CD14-positive monocyte (primary cell): ENCODE measurements at places on chromosomes 3 and 15. TPM values are rescaled to one million over a fixed set of nuclear protein-coding genes. Genes with fewer than 3 reads are reported as not detected.
A peak's percentile ranks its signal among the peaks of the same experiment; 100 is the strongest.

CEMIP gene
- not detected in 2 replicates for polyA plus RNA-seq

DNA sequence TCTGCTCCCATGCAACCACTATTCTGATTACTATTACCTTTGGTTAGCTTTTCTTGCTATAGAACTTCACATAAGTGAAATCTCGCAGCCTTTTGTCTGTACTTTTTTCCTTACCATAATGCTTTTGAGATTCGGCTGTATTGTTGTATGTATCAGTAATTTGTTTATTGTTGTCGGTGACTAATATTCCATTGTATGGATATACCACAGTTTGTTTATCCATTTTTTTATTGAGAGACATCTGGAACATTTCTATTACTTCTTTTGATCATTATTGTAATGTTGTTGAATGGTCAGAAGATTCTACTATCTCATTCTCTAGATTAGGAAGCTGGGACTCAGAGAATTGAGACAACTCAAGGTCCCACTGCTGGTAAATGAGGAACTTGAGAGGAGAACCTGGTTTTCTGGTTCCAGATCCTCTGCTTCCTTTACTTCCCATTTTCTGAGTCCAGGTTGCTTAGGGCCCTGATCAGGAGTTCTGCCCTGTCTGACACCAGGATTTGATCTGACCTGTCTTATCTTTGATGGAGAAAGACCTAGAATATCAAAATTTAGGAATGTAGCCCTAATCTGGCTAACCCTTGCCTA lies 18.2 kb upstream of the SPTSSB start:
- no peaks in the 10 kb centered on the region for H3K27me3 ChIP-seq
- H3K4me3 ChIP-seq = no peak overlapping the region
- peak overlapping the region; percentile 63 for H3K27ac ChIP-seq
- peak; percentile 84 for DNase-seq
- H3K4me1 ChIP-seq = peaks cover 54% of the 10 kb centered on the region
- H3K36me3 ChIP-seq = no peaks in the 10 kb centered on the region

DNA sequence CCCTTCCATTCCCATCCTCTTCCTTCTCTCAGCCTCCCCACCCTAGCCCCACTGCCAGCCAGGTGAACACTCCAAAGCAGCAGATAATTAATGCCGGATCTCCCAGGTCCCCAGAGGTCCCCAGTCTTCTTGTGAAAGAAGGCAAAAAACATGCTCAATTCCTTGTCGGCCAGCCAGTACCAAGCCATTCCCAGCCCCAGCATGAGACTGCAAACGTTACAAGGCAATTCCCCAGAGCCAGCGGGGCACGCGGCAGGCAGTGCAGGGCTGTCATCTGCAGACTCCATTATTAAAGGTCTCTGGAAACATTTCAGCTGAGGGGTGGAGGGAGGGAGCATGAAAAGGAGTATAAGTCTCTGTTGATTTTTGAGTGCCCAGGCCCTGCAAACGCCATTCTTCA lies 117.8 kb downstream of the XXYLT1 start:
- no peaks in the 10 kb centered on the region for H3K27me3 ChIP-seq
- H3K4me3 ChIP-seq = no peak overlapping the region
- H3K27ac ChIP-seq = no peak overlapping the region
- H3K4me1 ChIP-seq = peaks cover 59% of the 10 kb centered on the region

DNA sequence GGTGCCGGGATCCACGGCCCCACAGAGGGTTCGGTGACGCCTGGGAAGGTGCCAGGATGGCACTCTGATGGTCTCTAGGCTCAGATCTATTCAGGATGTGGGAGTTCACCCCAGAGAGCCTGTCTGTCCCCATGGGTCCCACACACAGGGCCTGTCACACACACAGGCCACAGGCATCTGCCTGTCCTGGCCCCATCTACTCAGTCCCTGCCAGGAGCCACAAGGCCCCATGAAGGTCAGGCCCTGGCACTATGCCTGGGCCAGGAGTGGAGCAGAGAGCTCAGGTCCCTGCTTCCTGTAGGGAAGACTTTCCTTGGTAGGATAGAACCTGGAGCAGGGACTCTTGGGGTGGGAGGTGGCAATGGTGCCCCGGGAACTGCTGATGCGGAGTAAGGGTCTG lies 49.0 kb upstream of the FURIN start:
- H3K4me3 ChIP-seq = no peak overlapping the region
- no peaks in the 10 kb centered on the region for H3K36me3 ChIP-seq
- no peaks in the 10 kb centered on the region for H3K27me3 ChIP-seq
- H3K27ac ChIP-seq = no peak overlapping the region
- no peak for DNase-seq

GRCh38 chr3:53175613-53176540 lies 14.9 kb downstream of the PRKCD start:
- peaks cover 72% of the 10 kb centered on the region for H3K36me3 ChIP-seq
- H3K4me1 ChIP-seq = peaks cover 93% of the 10 kb centered on the region
- no peak for DNase-seq

DNA sequence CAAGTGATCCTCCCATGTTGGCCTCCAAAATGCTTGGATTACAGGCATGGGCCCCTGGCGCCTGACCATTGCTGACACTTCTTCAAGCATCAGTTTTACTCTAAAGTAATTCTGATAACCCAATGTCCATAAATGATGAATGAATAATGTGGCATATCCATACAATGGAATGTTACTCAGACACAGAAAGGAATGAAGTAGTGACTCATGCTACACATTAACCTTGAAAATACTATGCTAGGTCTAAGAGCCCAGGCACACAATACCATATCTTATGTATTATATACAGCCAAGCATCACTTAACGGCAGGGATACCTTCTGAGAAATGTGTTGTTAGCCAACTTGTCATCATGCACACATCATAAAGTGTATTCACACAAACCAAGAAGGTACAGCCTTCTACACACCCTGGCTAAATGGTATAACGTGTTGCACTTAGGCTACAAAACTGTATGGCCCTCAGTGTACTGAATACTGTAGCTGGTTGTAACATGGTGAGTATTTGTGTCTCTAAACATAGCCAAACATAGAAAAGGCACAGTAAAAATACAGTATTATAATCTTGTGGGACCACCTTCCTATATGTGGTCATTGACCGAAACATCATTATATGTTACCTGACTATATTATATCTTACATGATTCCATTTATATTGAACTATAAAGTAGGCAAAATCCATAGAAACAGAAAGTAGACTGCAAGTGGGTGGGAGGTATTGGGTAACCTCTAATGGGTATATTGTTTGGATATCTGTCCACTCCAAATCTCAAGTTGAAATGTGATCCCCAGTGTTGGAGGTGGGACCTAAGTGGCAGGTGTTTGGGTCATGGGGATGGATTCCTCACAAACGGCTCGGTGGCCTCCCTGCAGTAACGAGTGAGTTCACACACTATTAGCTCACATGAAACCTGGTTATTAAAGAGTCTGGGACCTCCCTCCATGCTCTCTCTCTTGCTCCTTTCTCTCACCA lies 31.4 kb downstream of the MKRN2 start:
- H3K36me3 ChIP-seq = peaks cover 84% of the 10 kb centered on the region
- no peaks in the 10 kb centered on the region for H3K27me3 ChIP-seq
- no peak for DNase-seq
- no peak overlapping the region for H3K4me3 ChIP-seq
- H3K27ac ChIP-seq = no peak overlapping the region
- peaks cover 13% of the 10 kb centered on the region for H3K4me1 ChIP-seq

DNA sequence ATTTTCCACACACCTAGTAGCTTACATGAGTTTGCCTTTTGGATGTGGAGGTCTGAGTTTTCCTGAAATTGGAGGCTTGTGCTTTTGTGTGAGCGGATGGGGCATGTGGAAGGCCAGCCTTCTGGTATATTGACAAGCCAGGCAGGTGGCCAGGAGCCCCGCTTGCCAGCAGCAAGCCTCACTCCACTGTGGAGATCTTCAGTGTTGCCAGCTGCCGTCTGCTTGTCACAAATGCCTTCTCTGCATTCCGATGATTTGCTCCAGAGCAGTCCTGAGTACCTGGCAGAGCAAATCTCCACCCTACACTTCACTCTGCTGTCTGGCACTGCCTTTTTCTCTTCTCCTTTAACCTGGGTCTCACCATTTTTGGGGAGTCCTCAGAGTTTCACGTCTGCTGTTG lies 29.1 kb upstream of the CHST2 start:
- H3K36me3 ChIP-seq = no peaks in the 10 kb centered on the region
- peaks cover under 1% of the 10 kb centered on the region for H3K4me1 ChIP-seq
- DNase-seq = no peak
- H3K27me3 ChIP-seq = no peaks in the 10 kb centered on the region

- no peak overlapping the region for H3K4me3 ChIP-seq
- no peak for DNase-seq
- no peaks in the 10 kb centered on the region for H3K4me1 ChIP-seq
- no peaks in the 10 kb centered on the region for H3K36me3 ChIP-seq
Observed at GRCh38 chr15:45099549-45100165, 14.3 kb downstream of the DUOX2 start.

DNA sequence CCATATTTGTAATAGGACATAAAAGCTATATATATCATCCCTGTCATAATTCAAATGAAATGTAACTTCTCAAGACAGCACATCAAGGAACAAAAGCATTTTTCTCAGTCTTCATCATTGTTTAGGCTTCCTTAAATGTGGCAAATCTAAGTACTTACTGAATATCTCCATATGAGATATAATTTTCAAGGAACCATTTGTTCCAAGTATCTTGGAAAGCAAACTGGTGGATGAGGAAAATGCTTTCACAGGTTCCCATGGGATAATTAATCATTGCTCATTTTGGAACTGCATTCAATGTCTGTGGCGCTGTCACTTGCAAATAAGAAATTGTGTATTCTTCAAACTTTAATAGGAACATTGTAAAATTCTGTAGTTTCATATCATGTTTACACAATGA lies 52.6 kb upstream of the ZNF385D start:
- H3K27me3 ChIP-seq = no peaks in the 10 kb centered on the region
- H3K27ac ChIP-seq = no peak overlapping the region
- no peak for DNase-seq
- no peaks in the 10 kb centered on the region for H3K36me3 ChIP-seq

GRCh38 chr3:2071531-2071930 lies 27.1 kb upstream of the CNTN4 start:
- H3K4me3 ChIP-seq = no peak overlapping the region
- no peaks in the 10 kb centered on the region for H3K27me3 ChIP-seq
- H3K27ac ChIP-seq = no peak overlapping the region
- H3K4me1 ChIP-seq = no peaks in the 10 kb centered on the region
- DNase-seq = no peak

GRCh38 chr3:104392327-104392726 lies 974.4 kb upstream of the ALCAM start:
- H3K27ac ChIP-seq = no peak overlapping the region
- DNase-seq = no peak
- no peaks in the 10 kb centered on the region for H3K27me3 ChIP-seq
- H3K4me3 ChIP-seq = no peak overlapping the region
- H3K36me3 ChIP-seq = no peaks in the 10 kb centered on the region

- no peak overlapping the region for H3K27ac ChIP-seq
- no peaks in the 10 kb centered on the region for H3K27me3 ChIP-seq
- H3K4me1 ChIP-seq = no peaks in the 10 kb centered on the region
- DNase-seq = no peak
Observed at GRCh38 chr3:161673866-161674265, 177.3 kb downstream of the OTOL1 start.

DNA sequence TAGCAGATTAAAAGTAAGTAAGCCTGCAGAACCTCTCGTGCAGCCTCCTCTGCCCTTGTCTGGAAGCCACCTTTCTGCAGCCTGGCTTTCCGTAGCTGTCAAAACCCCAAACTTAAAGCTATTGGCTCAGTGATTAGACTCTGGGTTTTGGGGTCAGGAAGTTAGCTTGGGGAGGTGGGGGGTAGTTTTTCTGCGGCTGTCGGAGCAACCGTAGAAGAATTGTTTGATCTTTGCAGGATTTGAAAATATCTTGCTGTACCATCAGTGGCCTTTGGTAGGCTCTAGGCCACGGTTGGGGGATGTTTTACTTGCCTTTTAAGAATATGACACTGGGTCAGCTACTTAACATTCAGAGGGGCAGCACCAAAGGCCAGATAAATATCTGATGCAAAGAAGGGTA lies 88.4 kb upstream of the RASGRP1 start:
- H3K4me3 ChIP-seq = no peak overlapping the region
- no peaks in the 10 kb centered on the region for H3K27me3 ChIP-seq
- no peak for DNase-seq
- H3K36me3 ChIP-seq = no peaks in the 10 kb centered on the region

SCN5A gene
- polyA plus RNA-seq = not detected

GCSAM gene
- not detected for polyA plus RNA-seq

DNA sequence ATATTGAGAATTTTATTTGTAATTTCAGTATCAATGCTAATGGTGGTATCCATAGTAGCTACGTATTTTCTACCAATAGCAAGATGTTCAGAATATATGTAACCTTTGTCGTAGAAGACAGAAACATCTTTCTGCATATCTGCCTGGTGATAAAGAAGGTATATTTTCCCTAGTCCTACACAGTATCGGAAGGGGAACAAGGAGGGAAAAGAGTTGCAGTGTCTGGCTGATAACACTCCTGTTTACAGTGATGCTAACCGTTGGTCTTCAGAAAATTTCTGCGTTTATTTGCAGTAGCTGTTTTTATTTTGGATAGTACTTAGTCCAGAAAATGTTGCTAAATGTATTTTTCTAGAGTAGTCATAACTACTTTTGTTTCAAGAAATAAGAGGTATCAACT lies 25.2 kb downstream of the TSC22D2 start:
- no peak overlapping the region for H3K4me3 ChIP-seq
- H3K4me1 ChIP-seq = peaks cover 10% of the 10 kb centered on the region
- H3K27ac ChIP-seq = no peak overlapping the region
- H3K27me3 ChIP-seq = no peaks in the 10 kb centered on the region
- peaks cover 4% of the 10 kb centered on the region for H3K36me3 ChIP-seq

CCR1 gene
- 55.5 and 56.7 TPM in 2 replicates for polyA plus RNA-seq

DNA sequence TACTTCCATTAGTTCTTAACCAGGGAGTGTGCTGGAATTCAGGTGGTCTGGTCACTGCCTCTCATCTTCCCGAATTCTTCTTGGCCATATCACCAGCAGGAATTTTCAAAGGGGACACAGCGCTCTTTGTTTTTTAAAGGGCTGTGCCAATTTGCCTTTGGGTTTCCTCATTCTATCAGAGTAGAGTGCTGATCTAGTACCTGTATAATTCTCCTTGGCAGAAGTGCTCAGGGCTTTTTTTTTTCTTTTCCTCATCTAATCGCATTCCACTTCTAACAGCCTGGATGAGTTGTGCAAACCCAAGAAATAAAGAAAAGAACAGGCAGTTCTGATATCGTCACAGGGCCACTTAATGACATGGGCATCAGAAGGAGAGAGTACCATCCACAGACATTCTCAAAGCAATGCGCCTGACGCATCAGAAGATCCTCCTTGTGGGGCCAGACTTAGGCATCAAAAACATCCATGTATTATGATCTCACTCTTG lies 121.0 kb downstream of the ASB7 start:
- DNase-seq = no peak
- H3K4me3 ChIP-seq = no peak overlapping the region
- H3K4me1 ChIP-seq = peaks cover 17% of the 10 kb centered on the region

ILDR1 gene
- 0.12 TPM for polyA plus RNA-seq

- H3K27ac ChIP-seq = no peak overlapping the region
- no peak for DNase-seq
- no peak overlapping the region for H3K4me3 ChIP-seq
Observed at GRCh38 chr15:80957976-80958375, 31.6 kb downstream of the MESD start.

GRCh38 chr15:99997112-99997651 lies 263.9 kb upstream of the LYSMD4 start:
- H3K4me1 ChIP-seq = no peaks in the 10 kb centered on the region
- DNase-seq = no peak
- H3K27me3 ChIP-seq = no peaks in the 10 kb centered on the region
- H3K27ac ChIP-seq = no peak overlapping the region
